ENCODE measurements at places on chromosomes 7 and 10. TPM values are rescaled to one million over a fixed set of nuclear protein-coding genes. Genes with fewer than 3 reads are reported as not detected.

The HABP2 gene
- total RNA-seq, result not detected

The GLCCI1 gene
- 3.6 TPM for total RNA-seq

The AKR1C3 gene
- total RNA-seq, result 65.8 TPM

The MYL10 gene
- total RNA-seq, result not detected
